Cerebellar nuclear complex (tissue), 1 donor: ENCODE measurements at places on chromosomes 7 and 10.

GRCh38 chr7:77954773-77955555, 156.4 kb downstream of the PHTF2 start:
- no peak for DNase-seq

GRCh38 chr7:154183482-154183881, 131.3 kb downstream of the DPP6 start:
- DNase-seq: no peak

- DNase-seq: no peak
Measured at GRCh38 chr7:129258649-129259389, 34.0 kb downstream of the AHCYL2 start.

- no peak for DNase-seq
Measured at GRCh38 chr7:50304129-50304910, at the start of gene IKZF1. Gene IKZF1 (plus strand): TSS chr7:50304716. CDS start chr7:50319062, 14,346 bp downstream.

DNA sequence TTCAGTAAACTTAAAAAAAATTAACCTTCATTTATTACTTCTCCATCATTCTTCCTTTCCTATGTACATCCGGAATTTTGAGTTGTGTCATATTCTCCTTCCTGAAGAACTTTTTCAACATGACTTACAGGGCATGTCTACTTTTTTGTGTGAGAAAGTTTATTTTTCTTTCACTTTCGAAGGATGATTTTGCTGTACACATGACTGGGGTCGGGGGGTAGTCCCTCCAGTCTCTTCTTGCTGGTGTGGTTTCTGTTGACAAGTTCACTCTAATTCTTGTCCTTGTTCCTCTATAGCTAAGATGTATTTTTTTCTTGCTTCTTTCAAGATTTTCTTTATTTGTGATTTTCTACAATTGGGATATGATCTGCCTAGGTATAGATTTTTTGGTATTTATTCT, 55.8 kb downstream of the INPP5A start:
- DNase-seq: no peak

- no peak for DNase-seq
Measured at GRCh38 chr7:159033956-159034355, 110.7 kb downstream of the VIPR2 start.
